ENCODE measurements at places on chromosomes 16 and 17. TPM values are rescaled to one million over a fixed set of nuclear protein-coding genes. Genes with fewer than 3 reads are reported as not detected.

Gene GLTPD2
- total RNA-seq, result not detected

Gene BMERB1
- 22.5 TPM for total RNA-seq

Gene LRRC37B
- 8.9 TPM for total RNA-seq

Gene CDH5
- 3.6 TPM for total RNA-seq

Gene TAC4
- total RNA-seq, result not detected

Gene CCDC154
- 0.80 TPM for total RNA-seq

Gene CACNA1H
- total RNA-seq, result 9.6 TPM

Gene NPIPB9
- 0.24 TPM for total RNA-seq

Gene ZKSCAN2
- total RNA-seq, result 4.0 TPM

Gene FDXR
- 30.8 TPM for total RNA-seq

Gene KRTAP4-3
- not detected for total RNA-seq

Gene HSPB9
- total RNA-seq, result not detected

Gene ERN2
- under 0.01 TPM for total RNA-seq

Gene CORO6
- total RNA-seq, result 1.0 TPM

Gene ZNF174
- total RNA-seq, result 12.5 TPM

Gene KIF2B
- total RNA-seq, result not detected

Gene GPR142
- total RNA-seq, result not detected

Gene SLC46A1
- total RNA-seq, result 2.3 TPM

Gene OSGIN1
- 4.1 TPM for total RNA-seq

Gene TNFSF13
- total RNA-seq, result 4.9 TPM

Gene CLEC18C
- not detected for total RNA-seq

Gene PHOSPHO1
- total RNA-seq, result 0.65 TPM

Gene KCTD19
- not detected for total RNA-seq

Gene SIRT7
- 11.1 TPM for total RNA-seq

Gene WSCD1
- total RNA-seq, result 2.2 TPM

Gene EVPL
- total RNA-seq, result 0.26 TPM

Gene CCL5
- 0.52 TPM for total RNA-seq

Gene ACSM5
- 0.16 TPM for total RNA-seq

Gene OTOP3
- not detected for total RNA-seq

Gene CD300E
- not detected for total RNA-seq

Gene MRPL38
- total RNA-seq, result 28.3 TPM

Gene PYDC1
- not detected for total RNA-seq

Gene BCO1
- total RNA-seq, result not detected

Gene RAP1GAP2
- 0.32 TPM for total RNA-seq

Gene PDPK1
- total RNA-seq, result 29.9 TPM

Gene HOXB6
- total RNA-seq, result 64.5 TPM

Gene TPSD1
- not detected for total RNA-seq

Gene LITAFD
- not detected for total RNA-seq

Gene SBK1
- total RNA-seq, result under 0.01 TPM

Gene CSHL1
- total RNA-seq, result not detected

Gene CASKIN1
- 0.08 TPM for total RNA-seq

Gene CCL17
- not detected for total RNA-seq

Gene SMPD3
- total RNA-seq, result not detected

Gene MAFG
- 15.1 TPM for total RNA-seq

Gene KCNJ2
- total RNA-seq, result 1.7 TPM

Gene CNTROB
- 14.1 TPM for total RNA-seq

Gene PPL
- total RNA-seq, result 7.2 TPM

Gene KCNJ18
- not detected for total RNA-seq

Gene CDRT15L2
- total RNA-seq, result not detected

Gene HSD11B2
- 2.7 TPM for total RNA-seq

Data from epithelial cell of alveolus of lung (primary cell).